NAMALWA (cell line): ENCODE measurements at places on chromosomes 6 and 20.

- no peak for DNase-seq
Observed at GRCh38 chr6:38697846-38698245, 5.1 kb downstream of the GLO1 start.

DNA sequence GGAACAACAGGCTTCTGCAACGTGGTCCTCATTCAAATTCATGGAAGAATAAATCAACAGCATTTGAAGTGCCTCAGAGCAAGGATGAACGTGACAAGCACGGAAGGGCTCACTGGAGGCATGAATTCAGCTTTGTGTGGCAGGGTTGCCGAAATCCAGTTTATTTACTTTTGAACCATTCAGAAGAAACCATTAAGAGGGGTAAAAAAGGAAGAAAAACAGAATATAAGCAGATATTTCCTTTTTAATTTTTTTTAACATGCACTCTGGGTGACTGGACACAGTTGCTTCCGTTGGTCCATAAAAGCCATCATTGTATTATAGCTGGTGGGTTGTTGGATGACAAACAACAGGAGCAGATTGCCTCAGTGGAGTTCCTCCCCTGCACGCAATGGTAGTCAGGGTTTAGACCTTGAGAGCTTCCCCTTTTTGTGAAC is 17.3 kb upstream of the SNRPB2 start:
- DNase-seq, result no peak

GRCh38 chr6:168163096-168163731 is 84.2 kb upstream of the FRMD1 start:
- DNase-seq, result no peak

DNA sequence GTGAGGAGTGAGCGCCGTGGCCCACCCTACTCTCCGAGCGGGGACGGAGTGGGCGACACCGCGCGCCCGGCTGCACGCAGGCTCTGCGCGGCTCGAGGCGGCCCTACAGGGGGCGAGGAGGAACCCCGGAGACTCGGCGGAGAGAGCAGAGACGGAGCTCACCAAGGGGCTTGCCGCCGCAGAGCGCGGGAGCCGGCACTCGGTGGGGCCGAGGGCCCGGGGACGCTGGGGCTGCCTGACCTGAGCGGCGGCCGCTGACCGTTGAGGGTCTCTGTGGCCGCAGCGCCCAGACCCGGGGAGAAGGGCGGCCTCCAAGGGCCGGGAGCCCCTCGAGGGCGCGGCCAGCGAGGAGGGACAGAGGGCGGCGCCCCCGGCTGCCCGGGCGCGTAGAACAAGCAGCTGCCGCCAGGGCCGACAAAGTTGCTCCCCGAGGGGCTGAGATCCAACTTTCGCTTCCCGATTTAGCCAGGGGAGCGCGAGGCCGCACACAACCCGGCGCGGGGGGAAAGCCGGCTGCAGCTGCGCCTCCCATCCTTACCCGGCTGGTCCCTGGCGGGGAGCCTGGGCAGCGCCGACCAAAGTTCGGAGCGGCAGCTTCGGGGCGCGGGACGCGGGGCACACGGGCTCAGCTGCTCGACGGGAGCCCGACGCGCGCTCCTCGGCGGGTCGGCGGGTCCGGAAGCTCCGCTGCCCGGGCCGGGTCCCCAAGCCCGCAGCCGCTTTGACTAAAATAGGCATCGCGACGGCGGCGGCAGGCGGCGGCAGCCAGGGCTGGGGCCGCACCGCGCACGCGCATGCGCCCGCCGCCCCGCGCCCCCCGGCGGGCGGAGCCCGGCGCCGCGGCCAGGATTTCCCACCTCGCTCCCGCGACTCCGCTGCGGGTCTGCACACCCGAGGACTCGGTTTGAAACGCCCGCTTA is 43.1 kb downstream of the POPDC3 start:
- DNase-seq, result no peak

DNA sequence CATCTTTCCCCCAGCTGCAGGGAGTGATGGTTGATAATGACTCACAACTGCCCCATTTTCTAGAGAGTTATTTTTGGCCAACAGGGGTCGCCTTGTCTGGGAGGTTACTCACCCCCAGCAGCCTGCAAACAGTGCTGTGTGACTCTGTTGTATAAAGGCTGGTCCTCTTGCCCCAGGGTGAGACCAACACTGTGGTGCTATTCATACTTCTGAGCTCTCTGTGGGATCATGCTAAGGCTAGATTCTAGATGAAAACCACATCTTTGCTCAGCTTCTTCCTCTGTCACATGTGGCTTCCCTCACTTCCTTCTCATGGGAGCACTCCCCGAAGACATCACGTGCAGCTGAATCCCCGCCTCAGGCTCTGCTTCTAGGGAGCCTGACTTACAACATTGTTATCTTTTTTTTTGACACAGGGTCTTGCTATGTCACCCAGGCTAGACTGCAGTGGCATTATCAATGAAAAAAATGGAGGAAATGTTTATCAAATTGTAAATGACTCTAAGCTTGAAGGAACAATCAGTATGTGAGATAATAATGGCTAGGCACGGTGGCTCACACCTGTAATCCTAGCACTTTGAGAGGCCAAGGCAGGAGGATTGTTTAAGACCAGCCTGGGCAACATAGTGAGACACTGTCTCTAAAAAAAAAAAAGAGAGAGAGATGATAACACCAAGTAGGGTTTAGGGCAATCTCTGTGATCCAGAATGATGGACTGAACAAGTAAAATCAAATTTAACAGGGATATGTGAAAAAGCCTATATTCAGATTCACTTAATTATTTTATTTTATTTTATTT is 55.7 kb upstream of the SLC23A2 start:
- DNase-seq, result peak; percentile 80

DNA sequence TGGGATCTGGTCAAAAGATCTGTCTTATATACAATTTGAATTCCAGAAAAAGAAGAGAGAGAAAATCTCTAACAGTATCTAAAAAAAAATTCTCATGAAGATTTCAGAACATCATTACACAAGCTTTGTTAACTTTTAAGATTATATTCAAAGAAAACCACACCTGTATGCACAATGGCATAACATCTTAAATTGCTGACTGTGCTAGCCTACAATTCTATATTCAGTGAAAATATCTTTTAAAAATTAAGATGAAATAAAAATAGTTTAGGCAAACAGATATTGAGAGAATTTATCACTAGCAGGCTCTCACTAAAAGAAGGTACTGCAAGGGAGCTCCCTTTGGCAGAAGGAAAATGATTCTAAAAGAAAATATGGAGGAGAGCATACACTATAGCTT is 100.3 kb downstream of the BCKDHB start:
- DNase-seq, result no peak

DNA sequence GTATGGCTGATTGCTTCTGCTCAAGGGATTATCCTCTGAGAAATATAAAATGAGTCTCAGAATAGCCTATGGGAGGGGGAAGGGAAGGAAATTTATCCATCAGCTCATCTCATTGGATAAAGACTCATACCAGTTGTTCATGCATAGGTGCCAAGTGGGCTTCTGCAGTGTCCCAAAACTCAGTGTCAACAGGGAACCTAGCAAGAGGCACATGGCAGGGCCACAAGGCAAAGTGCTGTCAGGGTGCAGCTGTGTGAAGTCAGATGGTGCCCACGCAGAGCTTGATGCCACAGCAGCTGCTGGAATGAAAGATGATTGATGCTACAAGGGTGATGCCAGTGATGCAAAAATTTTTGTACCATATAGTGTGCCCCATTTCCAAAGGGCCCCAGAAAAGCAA is 3.2 kb upstream of the CHD6 start:
- DNase-seq, result no peak

DNA sequence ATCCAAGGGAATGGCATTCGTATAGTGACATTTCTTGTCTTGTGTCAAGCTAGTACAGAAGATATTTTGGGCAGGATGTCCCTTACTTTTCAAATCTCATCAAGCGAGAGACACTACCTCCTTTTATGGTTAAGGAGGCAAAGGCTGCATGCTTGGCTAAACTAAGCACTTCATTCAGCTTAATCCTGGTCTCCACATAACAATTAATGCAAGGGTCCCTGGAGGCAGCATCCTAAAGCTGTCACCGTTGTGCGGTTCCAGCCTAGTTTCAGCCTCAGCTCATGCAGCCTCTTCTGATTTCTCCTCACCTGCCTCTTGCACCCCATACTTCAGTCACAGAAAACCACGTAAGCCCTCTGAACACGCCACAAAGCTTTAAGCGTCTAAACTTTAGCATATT is 67.1 kb upstream of the SLC22A23 start:
- DNase-seq, result no peak

DNA sequence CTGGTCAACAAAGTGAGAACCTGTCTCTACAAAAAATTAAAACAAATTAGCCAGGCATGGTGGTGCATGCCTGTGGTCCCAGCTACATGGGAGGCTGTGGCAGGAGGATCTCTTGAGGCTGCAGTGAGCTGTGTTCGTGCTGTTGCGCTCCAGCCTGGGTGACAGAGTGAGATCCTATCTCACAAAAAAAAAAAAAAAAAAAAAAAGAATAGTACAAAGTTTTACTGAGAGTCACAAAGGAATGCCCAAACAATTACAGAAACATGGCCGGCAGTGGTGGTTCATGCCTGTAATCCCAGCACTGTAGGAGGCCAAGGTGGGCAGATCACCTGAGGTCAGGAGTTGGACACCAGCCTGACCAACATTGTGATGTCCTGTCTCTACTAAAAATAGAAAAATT is 14.8 kb upstream of the DSTN start:
- DNase-seq, result no peak

DNA sequence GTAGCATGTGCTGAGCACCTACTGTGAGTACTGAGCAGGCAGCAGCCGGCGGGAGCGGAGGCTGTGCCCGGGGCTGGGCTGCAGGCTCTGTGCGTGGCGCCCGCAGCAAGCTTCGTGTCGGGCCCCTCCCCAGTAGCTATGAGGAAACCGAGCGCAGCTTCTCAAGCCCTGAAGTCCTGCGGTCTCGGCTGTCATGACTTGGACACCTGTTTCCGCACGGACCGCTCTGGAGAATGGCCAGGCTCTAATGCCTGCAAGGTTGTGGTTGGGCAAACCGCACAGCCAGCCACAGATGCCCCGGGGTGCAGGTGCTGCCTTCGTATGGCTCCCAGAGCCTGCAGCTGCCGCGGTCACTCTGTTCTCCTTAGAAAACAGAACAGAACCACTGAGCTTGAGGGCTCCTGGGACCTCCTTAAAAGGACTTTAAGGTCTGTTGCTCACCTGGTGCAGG is 33.7 kb downstream of the PYGB start:
- DNase-seq, result peak; percentile 96

DNA sequence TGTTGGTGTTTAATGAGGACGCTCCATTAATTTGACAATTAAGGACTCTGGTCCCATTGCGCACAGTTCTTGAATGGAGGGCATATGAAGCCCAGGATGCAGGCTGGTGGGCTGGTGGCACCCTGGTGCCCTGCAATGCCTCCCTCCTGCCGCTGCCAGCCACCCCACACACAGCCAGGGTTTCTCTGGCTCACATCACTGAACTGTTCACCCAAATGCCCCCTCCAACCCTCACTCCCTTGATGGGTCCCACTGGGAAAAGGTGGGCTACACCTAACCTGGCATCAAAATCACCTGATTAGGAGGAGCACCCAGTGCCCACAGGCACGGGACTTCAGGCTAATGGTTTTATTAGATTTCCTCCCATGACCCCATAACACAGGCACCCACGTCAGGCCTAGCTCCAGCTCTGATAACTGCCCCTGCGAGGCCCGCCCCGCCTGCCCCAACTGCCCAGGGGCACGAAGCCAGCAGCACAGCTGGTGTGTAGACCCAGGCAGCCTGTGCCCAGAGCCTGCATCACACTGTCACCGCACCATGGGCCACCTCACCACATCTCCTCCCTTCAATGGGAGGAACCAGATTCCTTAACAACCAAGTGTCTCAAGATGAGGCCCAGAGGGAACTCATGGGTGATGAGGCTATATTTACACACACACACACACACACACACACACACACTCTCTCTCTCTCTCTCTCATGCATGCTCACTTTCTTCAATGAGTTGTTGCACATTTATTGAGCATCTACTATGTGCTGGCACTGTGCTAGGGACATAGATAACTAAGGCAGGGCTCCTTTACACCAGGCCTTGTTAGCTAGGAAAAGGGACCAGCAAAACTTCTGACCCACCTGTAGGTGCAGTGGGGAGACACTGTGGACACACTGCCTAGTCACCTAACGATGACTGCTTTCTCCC is 107.3 kb downstream of the NOL4L start:
- no peak for DNase-seq

DNA sequence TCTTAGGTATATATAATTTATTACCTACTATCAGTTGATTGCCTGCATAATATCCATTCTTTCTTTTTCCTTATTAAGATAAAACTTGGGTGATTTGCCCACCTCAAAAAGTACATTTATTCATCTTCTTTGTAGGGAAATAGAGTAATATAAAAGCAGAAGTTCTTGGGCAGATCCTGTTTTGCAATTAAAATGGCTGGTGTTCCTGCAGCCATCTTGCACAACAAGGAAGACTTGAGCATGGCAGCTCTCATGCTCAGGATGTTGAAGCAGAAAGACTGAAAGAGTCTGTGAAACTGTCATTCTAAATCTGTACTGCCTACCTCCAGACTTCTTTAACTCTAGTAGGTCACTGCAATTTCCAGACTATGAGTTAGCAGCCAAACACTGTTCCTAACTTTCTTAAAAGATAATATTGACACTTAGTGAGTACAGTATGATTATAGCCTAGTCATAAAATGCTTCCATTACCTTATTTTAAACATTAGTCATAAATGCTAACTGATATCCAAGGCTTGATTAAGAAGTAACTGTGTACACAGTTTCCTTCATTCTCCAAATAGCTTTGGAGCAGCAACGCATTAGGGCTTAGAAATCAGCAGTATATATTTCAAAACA is 24.6 kb upstream of the HTR1B start:
- DNase-seq, result no peak

DNA sequence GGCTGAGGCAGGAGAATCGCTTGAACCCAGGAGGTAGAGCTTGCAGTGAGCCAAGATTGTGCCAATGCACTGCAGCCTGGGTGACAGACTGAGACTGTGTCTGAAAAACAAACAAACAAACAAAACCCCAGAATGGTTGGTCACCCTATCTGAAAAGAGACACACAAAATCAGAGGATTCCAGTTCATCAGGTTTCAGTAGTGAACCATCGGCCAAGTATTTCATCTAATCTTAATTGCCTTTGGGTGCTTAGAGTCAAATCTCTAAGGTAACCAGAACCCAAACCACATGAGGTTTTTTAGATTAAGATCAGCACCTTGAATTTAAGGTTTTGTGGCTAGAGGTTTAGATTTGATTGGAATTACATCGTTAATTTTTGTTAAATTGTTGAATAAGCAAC is 8.3 kb upstream of the ZBTB2 start:
- no peak for DNase-seq

GRCh38 chr6:9927275-9927674 is 487.6 kb downstream of the TFAP2A start:
- DNase-seq, result no peak

GRCh38 chr6:166389119-166389518 is 6.4 kb upstream of the MPC1 start:
- DNase-seq, result no peak

DNA sequence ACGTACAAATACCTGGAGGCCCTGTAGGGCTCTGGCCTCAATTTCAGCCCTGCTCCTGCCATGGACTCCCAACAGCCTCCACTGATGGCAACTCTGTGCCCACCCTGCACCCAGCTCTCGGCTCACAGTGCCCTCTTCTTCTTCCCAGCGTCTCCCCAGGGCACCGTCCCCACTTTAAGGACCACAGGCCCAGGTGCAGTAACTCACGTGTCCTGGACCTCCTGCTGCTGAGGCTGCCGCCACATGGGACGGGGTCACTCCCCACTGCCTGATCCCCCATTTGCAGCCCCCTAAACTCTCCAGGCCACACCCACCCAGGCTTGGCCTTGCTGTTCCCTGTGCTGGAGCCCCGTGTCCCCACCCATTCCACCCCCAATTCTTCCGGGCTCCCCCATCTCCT is 223.4 kb downstream of the PREX1 start:
- no peak for DNase-seq

- peak; percentile 88 for DNase-seq
Observed at GRCh38 chr6:43713643-43714310, 26.2 kb upstream of the MRPS18A start.

GRCh38 chr6:124797224-124797623 is 165.0 kb upstream of the RNF217 start:
- DNase-seq, result no peak
